Renal cortical epithelial cell (primary cell): ENCODE measurements at places on chromosomes 1 and 21.

- no peak for DNase-seq
Measured at GRCh38 chr1:203401199-203401877, 50.4 kb upstream of the FMOD start.

- no peak for DNase-seq
Measured at GRCh38 chr1:60589916-60590315, 492.4 kb upstream of the NFIA start.

- no peak for DNase-seq
Measured at GRCh38 chr1:61556631-61557030, 168.3 kb downstream of the TM2D1 start.

- DNase-seq, result no peak
Measured at GRCh38 chr1:200242110-200243041, 167.5 kb downstream of the ZNF281 start.

DNA sequence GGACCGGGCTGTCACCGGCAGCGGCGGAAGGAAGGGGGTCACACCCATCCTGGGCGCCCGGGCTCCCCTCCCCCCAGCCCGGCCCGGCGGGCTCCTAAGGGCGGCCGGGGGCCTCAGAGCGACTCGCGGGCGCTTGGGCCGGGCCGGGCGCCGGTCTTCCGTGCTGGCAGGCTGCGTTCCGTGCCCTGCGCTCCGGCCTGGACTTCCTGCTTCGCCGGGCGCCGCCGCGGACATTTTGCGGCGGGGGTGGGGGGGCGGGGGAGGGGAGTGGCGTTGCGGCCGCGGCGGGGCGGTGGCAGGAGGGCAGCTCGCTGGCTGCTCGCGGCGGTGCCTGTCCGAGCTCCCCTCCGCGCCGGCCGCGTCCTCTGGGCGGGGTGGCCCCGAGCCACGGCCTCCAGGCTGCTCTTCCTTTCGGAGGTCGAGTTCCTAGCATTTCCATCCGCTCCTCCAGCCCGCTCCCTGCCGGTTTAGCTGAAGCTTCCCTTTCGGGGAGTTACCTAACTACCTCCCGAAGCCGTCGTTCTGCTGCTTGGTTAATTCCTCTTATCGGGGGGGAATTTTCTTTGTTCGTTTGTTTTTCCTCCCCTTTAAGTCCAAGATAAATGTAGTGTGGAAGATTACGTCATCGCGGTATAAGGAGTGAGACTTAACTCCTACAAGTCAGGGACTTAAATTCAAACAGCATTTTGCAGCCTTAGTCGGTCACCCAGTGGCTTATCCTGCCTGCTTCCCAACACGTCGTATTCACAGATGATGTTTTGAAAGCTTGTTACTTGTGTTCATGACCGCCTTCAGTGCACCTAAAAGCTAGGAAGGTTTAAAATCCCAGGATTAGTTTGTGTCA lies 730 bp downstream of the CDC42 start:
- peak; percentile 75 for DNase-seq

DNA sequence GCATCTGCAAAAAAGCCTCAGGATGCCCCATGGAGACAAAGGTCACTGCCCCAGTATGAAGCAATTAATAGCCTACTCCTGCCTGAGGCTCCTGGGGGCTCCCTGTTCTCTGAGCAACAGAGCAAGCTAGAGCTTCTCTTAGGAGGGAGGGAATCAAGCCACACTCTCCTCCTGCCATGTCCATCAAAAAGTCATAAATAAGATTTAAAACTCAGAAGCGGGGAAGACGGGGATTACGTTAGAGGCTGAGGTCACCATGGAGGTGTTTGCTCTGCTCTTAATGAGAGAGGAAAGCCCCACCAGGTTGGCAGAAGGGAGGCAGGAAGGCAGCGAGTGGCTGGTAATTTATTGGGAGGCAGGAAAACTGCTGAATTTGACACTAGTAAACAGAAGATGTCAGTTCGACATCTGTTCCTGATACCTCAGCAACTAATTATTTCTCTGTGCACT lies 98.4 kb upstream of the TNR start:
- DNase-seq, result no peak

GRCh38 chr21:45460011-45460565 lies 55.1 kb downstream of the COL18A1 start:
- no peak for DNase-seq

GRCh38 chr1:93056214-93056613 lies 22.9 kb upstream of the MTF2 start:
- peak; percentile 25 for DNase-seq

GRCh38 chr1:165288350-165289120 lies 68.0 kb downstream of the LMX1A start:
- DNase-seq, result peak; percentile 11

DNA sequence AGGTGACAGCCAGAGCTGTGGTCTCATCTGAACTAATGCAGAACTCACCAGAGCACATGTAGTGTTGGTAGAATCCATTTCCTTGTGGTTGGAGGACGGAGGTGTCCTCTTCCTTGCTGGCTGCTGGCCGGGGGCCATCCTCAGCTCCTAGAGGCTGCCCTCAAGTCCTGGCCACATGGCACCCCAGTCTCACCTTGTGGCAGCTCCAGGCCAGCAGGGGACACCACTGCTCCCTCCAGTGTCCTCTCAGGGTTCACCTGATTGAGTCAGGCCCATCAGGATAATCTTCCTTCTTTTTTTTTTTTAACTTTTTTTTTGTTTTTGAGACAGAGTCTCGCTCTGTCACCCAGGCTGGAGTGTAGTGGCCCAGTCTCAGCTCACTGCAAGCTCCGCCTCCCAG lies 2.9 kb downstream of the KCNE1 start:
- no peak for DNase-seq

GRCh38 chr21:22880573-22880972 lies 1882.4 kb downstream of the NCAM2 start:
- DNase-seq, result no peak

- no peak for DNase-seq
Measured at GRCh38 chr1:212683357-212683722, 16.3 kb downstream of the BATF3 start.

GRCh38 chr1:211605603-211606331 lies 26.8 kb upstream of the SLC30A1 start:
- DNase-seq, result no peak

DNA sequence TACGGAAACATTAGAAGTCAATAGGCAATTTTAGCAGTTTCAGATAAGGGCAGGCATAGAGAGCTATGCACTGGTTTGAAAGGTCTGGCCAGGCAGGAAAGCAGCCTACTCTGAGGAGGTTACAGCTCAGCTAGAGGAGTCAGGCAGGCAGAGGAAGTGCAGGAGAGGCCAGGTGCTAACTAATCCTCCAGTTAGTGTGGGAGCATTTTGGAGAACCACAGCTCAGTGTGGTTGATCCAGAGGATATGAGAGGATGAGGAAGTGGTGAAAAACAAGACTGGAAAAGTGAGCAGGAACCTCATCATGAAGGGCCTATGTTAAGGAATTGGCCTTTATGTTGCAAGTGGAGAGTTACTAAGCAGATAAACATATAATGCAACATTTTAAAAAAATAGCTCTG lies 282.4 kb upstream of the SGIP1 start:
- no peak for DNase-seq

GRCh38 chr21:34726627-34727337 lies 58.0 kb downstream of the CLIC6 start:
- no peak for DNase-seq

DNA sequence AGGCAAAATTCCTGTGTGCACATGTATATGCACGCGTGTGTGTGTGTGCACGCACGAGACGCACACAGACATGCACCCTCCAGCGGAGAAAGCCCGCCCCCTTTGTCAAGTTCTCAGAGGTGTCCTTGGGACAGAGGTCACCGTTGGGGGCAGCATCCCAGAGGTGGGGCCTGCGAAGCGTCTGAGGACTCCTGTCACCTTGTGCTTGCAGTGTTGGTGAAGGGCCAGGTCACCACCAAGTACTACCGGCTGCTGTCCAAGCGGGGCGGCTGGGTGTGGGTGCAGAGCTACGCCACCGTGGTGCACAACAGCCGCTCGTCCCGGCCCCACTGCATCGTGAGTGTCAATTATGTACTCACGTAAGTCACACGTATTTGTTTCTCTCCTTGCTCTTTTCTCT lies 42.6 kb downstream of the SIM2 start:
- no peak for DNase-seq

DNA sequence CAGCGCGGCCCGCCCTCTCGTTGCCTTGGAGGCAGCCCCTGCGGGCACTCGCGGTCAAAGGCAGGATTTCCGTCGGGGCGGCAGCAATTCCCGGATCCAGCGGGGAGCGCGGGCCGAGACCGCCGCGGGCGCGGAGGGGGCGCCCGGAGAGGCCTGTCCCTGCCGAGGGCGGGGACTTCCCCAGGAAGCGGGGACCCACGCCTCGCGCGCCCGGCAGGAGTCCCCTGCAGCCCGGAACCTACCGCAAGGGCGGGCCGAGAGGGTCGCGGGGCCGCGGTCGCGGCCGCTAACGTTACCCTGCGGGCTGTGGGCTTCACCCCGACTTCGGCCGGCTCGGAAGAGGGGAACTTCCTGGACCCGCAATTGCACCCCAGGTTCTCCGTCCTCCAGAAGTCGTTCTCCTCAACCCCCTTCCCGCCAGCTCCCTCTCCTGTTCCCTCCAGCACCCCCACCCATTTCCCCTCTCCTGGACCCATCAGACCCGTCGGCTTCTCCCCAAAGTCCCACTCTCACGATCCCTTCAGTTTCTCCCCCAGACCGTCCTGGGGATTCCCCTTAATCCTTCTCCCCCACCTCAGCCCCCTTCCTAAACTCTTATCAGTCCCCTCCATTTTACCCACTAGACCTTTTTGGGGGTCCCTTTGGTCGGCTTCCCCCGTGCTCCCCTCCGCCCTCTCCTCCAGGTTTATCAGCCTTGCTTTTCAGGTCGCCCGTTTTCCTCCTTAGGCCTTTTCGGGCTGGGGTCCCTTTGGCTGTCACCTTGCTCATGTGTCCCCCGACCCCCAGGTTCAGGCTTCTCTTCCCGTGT lies 604 bp downstream of the FGR start:
- DNase-seq, result no peak

- DNase-seq, result no peak
Measured at GRCh38 chr1:92466683-92467352, 19.9 kb downstream of the GFI1 start.

- DNase-seq, result peak; percentile 76
Measured at GRCh38 chr1:208219659-208220282, 24.4 kb downstream of the PLXNA2 start.

DNA sequence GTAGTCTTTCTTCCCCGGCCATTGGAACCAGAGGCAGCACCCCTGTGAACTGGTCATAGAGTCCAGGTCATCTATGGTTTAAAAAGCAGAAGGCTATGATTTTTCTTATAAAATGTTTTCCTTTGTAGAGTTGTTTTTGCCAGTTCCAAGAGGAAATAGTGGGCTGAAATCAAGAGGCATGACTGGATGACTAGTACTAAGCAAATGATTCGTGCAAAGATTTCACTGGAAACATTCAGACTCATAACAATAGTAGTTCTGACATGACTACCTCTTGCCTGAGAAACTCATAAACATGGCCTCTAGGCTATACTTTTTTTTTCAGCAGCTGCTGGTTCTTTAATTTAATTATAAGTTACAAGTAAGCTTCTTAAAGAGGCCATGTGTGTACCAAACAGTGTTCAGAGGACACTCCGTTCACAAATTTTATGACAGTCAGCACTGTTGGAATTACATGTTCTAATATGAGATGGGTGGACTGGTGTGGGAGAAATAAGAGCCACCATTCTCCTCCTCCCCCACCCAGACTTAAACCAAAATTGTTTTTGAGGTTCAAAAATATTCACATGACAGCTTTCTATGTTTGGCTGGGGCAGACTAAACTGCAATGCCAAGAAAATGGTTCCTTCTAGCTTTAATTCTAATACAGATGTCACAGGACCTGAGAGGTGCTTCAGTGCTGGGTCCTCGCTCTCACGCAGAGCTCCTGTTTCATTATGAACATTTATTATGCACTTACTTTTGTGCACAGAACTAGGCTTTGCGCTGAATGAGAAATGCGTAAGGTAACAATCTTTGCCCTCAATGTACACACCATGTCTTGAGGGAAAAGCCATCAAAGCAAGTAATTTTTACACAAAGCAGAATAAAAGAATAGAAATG lies 147.5 kb downstream of the ZC3H11B start:
- peak; percentile 98 for DNase-seq

DNA sequence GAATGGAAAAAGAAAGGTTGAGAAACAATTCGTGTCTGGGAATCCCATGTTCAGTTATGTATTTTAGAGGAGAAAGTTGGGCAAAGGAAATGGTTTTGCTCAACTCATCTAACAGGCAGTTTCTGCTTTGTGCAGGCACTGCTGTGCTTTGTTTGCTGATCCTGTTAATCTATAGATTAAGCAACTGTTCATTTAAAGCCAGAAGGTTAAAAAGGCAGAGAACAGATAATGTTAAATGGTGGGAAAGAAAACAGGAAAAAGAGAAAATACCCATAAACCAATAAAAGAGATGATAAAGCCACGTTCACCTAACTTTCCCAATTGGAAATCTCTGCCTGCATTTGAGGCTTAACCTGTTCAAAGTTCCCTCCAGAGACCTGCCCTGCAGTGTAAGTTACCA lies 70.0 kb downstream of the APP start:
- DNase-seq, result no peak

- peak; percentile 60 for DNase-seq
Measured at GRCh38 chr1:175150596-175151319, 41.8 kb downstream of the KIAA0040 start.

DNA sequence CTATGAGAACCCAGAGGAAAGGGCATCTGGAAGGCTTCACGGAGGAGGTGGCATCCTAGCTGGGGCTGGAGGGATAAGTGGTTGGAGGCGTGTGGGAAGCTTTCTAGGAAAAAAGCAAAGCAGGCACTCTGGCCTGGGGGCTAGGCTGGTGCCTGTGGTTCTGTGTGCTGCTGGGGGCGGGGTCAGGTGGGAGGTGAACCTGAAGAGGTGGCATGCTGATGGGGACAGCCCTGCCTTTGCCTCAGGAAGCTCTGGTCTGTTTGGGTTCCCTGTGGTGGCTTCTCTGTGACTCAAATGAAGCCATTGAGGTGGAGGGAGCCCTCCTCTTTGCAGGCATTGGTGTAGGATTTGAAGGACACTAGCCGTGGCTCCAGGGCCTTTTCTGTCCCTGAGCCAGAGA lies 221.6 kb upstream of the POU3F1 start:
- DNase-seq, result no peak

- no peak for DNase-seq
Measured at GRCh38 chr1:202073206-202073605, 49.5 kb upstream of the GPR37L1 start.

DNA sequence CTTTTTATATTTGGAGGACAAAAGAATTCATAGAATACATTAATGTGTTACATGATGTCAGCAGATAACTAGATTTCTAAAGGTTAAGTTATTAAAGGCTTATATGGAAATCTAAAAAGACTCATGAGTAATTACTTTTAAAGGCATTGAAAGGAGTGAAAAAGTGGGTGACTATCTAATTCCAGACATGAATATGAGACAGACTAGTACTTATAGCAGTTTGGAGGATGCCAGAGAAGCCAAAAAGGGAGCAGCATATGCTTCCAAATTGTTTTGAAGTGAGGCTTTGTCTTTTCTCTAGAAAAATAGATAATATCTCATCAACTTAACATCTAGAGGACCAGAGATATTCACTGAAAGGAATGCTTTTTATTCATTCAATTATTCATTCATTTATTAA lies 275.5 kb upstream of the CACYBP start:
- no peak for DNase-seq

- DNase-seq, result peak; percentile 64
Measured at GRCh38 chr1:58067082-58067481, 479.4 kb downstream of the OMA1 start.

- DNase-seq, result no peak
Measured at GRCh38 chr1:75053207-75053606, 81.0 kb upstream of the LHX8 start.

GRCh38 chr1:170670802-170671628 lies 7.1 kb downstream of the PRRX1 start:
- DNase-seq, result no peak

- no peak for DNase-seq
Measured at GRCh38 chr1:114062477-114063099, 83.3 kb downstream of the OLFML3 start.
